Lower leg skin (tissue), 4 donors: ENCODE measurements at places on chromosomes 5 and 9. TPM values are rescaled to one million over a fixed set of nuclear protein-coding genes. Genes with fewer than 3 reads are reported as not detected.

Gene PRDM9
- total RNA-seq, result not detected

Gene IRX2
- 70.2 TPM for total RNA-seq

Gene PLPP6
- 19.9 TPM for total RNA-seq

Gene CTXN3
- total RNA-seq, result not detected

Gene PTAR1
- 27.8 TPM for total RNA-seq

Gene NUDCD2
- 7.4 TPM for total RNA-seq

- no peak for DNase-seq
Observed at GRCh38 chr5:131943916-131944315, 1.5 kb downstream of the MEIKIN start.

GRCh38 chr5:112275671-112276070 is 143.4 kb downstream of the EPB41L4A start:
- no peak for DNase-seq

- no peak for DNase-seq
Observed at GRCh38 chr5:173751266-173751600, 134.8 kb upstream of the BOD1 start.

- DNase-seq, result no peak
Observed at GRCh38 chr5:32116574-32117313, 57.4 kb downstream of the GOLPH3 start.
